PC-3 (cell line): ENCODE measurements at places on chromosomes 13 and 19. TPM values are rescaled to one million over a fixed set of nuclear protein-coding genes. Genes with fewer than 3 reads are reported as not detected.

DNA sequence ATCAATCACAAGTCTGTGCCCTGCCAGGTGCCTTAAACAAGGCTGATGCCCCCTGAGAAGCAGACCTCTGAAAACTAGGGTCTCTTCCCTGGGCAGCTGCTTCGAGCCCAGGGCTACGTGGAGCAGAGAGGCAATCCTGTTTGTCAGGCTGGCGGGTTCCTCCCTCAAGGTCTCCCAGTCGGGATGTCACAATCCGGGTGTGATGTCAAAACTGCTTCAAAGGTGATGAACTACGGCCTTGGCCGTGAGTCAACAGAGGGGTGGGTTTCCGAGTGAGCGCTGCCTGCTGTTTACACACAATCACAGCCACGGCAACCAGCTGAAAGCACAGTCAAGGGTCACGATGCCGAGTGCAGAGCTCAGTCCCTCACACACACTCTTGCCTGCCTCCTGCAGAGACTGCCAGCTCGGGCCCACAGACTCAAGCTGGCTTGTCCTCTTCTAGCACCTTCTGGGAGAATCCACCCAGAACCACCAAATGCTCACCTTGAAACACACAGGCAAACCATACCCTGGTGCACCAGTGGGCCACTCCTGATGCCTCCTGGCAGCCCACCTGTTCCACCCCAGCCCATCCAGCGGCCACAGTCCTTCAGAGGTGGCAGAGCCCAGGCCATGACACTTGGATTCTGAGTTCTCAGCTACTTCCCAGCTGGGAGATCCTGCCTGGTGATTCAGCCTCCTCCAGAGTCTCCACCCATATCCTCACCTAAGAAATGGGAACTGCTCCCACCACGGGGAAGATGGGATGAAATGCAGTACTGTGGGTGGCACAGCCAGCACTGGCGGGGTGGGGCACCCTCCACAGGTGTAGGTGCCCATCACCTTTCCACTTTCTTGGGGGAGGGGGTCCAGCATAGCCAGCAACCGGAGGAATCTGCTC, 6.8 kb downstream of the ELL start:
- DNase-seq, result peak; percentile 35

- DNase-seq, result no peak
These were observed 40.7 kb upstream of the ATP11A start for GRCh38 chr13:112648966-112649690.

DNA sequence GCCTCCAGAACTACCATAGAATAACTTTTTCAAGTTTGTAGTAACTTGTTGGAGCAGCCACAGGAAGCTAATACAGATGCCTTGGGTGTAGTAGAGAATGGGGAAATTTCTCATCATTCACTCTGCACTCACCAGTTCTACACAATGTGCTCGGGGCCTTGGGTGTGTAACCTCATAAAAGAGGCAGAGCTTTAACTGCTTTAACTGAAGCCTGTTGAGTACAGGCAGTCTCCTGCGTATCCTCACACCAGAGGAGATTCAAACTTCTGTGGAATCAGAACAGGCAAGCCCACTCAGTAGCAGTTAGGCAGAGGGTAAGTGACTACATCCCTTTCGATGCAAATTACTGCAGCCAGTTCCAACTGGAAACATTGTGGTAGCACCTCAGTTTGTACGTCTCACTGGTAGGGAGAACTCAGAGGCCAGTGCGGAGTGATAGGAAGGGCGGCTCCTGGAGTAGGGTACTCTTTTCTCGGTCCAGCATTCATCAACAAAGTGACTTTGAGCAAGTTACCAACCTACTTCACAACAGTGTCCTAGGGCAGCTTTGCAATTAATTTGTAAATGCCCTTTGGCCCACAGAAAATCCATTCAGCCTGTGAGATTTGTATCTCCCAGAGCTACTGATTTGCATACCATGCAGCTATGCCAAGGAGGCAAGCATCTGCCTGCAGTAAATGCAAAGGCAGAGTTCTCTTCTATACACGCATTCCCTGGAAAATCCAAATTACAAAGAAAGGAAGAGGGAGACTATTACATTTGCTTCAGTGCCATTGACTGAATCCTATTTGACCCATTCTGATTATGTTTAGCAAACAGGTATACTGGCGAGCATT, 904.3 kb downstream of the DIAPH3 start:
- no peak for DNase-seq

DNA sequence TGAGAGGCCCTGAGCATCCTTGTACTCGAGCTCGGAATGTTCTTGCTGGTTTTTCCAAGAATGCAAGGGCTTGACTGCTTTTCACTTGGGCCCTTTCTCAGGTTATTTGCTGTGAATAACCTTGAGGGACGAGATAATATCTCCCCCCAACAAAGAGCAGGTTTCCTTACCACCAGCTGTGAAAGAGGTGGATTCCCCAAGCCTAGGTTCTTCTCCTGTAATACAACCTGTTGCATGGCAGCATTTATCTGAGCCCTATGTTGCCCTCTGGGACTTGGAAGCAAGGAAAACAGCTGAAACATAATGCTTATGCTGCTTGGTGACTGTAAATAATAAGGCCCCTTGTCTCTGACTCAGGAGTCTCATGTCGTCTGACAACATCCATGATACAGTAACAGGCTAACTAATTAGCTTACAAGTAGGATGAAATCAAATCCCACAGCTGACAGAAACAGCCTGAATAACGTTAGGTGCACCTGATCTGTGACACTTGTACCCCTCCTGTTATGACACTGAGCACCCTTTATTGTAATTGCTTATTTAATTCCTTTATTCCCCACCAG, 43.6 kb upstream of the RCBTB2 start:
- DNase-seq, result no peak

GRCh38 chr13:58324161-58324560, 692.6 kb downstream of the PCDH17 start:
- no peak for DNase-seq

The UGGT2 gene
- 12.2 and 24.3 TPM in 2 replicates for total RNA-seq

The CCNA1 gene
- 18.3 and 18.6 TPM in 2 replicates for total RNA-seq

The UNC13A gene
- total RNA-seq, result not detected in 2 replicates

The SIGLEC5 gene
- not detected in 2 replicates for total RNA-seq
